ENCODE measurements at places on chromosomes 13 and 19.

GRCh38 chr13:58134012-58134411 is 502.5 kb downstream of the PCDH17 start:
- no peak for DNase-seq

GRCh38 chr19:53462861-53463260 is 4.7 kb upstream of the ZNF813 start:
- no peak for DNase-seq

GRCh38 chr19:3867971-3868769 is 668 bp downstream of the ZFR2 start:
- DNase-seq, result no peak

- DNase-seq, result no peak
Measured at GRCh38 chr13:28582225-28582891, 76.6 kb upstream of the POMP start.

GRCh38 chr13:111187960-111188541 is 72.9 kb downstream of the ARHGEF7 start:
- no peak for DNase-seq

- no peak for DNase-seq
Measured at GRCh38 chr13:99228737-99229691, 28.4 kb downstream of the UBAC2 start.

- no peak for DNase-seq
Measured at GRCh38 chr13:21218351-21219035, 42.0 kb downstream of the MRPL57 start.

GRCh38 chr19:7533925-7534480 is 1.5 kb upstream of the PNPLA6 start:
- peak; percentile 77 for DNase-seq

- DNase-seq, result no peak
Measured at GRCh38 chr19:14480700-14481079, 5.5 kb upstream of the PTGER1 start.

DNA sequence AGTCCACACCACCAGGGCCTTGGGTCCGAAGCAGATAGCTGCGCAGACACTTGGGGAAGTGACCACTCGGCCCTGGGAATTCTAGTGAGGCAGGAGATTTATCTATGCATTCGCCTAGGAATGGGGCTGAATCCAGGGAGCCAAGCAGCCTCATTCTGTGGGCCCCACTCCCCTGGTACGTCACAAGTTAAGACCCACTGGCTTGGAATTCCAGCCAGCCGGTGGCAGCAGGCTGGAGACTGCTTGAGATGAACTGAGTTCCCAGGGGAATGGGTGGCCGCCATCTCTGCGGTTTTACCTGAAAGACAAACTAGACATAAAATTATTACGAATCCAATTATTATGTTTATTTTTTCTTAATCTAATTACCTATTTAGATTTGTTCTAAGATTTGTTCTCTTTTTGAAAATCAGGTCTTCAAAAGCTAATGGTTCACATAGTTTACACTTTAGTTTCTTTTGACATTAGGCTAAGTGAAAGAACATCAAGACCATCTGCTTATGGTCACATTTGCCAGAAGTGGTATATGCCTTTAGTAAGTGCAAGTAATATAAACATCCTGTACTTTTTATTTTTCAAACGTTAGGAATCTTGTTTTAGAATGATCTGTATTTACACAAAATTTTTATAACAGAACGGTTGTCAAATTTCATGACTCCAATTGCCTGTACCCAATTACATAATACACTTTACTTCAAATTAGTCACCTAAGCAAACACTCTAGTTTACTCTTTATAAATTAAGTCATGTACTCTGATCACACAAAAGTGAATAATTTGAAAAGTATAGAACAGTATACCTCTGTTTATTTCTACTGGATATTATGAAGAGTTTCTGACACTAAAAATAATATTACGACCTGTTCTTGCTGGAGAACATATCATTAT is 74.4 kb downstream of the SLITRK6 start:
- no peak for DNase-seq

GRCh38 chr19:46839752-46840497 is 10.7 kb downstream of the AP2S1 start:
- DNase-seq, result no peak

- no peak for DNase-seq
Measured at GRCh38 chr13:29564818-29565217, 30.7 kb downstream of the SLC7A1 start.

DNA sequence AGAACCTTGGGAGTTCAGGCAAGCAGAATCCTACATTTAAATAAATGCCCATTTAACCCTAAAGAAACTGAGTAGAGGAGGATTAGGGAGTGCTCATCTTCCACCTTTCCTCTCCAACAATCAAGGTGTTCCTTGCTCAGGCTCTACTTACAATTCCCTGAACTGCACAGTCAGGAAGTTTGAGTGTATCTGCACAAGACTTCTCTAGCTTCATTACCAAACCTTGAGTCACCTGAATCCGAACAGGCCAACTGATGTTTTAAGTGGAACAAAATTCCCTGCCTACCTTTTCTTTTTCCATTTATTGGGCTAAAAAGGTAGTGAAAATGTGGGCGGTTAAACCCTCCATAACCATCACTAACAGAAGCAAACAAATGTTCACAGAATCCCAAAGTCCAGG is 78.3 kb downstream of the FOXO1 start:
- no peak for DNase-seq

DNA sequence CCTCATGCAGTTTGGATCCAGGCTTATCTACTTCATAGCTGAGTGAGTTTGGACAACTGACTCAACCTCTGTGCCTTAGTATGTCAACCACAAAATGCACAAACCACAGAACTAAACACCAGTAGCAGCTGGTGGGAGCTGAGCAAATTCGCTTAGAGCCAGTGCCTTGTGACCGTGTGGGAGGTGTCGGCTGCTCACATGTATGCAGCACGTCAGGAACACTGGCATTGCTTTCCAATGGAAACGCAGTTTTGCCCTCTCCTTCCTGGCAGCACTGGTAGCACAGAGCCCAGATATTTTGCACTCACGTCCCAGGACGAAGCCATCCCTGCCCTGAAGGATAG is 8.3 kb upstream of the NTN5 start:
- no peak for DNase-seq

- DNase-seq, result no peak
Measured at GRCh38 chr19:31264041-31264778, 85.0 kb downstream of the TSHZ3 start.

DNA sequence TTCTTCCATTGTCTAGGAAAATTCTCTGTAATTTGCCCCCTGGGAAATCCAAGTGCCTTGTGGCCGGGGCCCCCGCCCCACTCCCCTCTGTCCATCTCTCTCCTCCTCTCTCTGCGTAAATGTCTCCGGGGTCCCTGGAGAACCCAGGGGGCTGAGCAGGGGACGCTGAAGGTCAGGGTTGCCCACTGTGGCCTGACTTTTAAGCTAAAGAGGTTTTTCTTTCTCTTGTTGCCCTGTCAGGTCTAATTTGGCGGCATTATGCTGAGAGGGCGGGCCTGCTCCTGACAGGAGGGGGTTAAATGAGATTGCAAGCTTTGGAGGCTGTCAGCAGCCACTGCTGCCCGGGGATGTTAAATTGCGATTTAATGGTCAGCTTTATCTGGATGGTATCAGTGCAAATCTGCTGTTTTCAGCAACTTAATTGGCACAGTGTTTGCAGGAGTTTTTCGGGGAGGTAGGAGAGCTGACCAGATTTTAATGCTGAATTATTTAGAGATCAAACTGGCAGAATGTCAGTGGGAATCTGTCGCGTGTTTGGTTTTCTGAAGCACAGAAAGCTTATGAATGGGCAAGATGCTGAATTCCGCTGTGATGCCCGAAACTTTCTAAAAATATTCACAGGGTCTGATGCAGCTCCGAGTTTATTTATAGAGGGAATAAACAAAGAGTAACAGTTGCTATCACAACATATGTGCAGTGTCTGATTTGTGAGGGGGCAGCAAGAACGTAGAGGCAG is 93.2 kb upstream of the SOX1 start:
- DNase-seq, result no peak

- no peak for DNase-seq
Measured at GRCh38 chr13:50594276-50595051, 249.0 kb downstream of the DLEU7 start.

DNA sequence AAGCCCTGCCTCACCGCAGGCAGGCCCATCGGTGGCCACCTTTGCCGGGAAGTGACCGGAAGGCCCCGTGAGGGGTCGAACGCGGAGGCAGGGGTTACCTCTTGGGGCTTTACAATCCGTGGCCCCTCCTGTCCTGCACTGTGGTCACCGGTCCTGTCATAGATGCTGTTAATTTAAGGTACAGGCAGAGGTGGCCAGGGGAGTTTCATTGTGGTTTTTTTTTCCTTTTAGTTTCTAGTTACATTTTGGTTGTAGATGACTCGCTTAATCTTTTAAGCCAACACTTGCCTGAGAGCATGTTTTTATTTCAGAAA is 13.1 kb downstream of the COMP start:
- DNase-seq, result no peak

GRCh38 chr13:29551214-29551613 is 44.3 kb downstream of the SLC7A1 start:
- no peak for DNase-seq

DNA sequence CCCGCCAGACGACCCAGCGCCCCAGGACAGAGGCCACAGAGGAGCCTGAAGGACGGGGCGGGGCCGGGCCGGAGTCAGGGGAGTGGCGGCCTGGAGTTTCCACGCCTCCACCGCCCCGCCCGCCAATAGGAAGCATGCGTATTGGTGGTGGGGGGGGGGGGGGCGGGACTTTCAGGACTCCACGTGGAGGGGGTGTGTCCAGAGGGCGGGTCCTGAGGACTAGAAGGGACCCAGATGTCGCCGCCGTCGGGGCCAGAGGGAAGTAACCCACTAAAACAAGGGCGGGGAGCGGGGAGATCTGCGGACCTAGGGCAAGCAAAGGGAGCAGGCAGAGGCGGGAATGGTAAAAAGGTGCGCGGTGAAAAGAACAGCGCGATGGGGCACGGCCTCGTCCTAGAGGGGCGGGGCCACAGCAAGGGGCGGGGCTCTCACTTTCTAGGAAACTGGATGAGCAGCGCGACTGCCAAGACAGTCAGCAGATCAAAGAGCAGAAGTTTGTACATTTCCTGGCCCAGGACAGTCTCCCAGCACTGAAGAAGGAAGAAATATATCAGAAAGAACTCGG is 2.8 kb upstream of the LENG1 start:
- DNase-seq, result peak; percentile 63

GRCh38 chr13:44664308-44664707 is 88.2 kb upstream of the TSC22D1 start:
- no peak for DNase-seq

GRCh38 chr13:72792640-72793039 is 10.7 kb downstream of the PIBF1 start:
- DNase-seq, result no peak
